Fibroblast of skin of back (primary cell): ENCODE measurements at places on chromosomes 16 and 17.

DNA sequence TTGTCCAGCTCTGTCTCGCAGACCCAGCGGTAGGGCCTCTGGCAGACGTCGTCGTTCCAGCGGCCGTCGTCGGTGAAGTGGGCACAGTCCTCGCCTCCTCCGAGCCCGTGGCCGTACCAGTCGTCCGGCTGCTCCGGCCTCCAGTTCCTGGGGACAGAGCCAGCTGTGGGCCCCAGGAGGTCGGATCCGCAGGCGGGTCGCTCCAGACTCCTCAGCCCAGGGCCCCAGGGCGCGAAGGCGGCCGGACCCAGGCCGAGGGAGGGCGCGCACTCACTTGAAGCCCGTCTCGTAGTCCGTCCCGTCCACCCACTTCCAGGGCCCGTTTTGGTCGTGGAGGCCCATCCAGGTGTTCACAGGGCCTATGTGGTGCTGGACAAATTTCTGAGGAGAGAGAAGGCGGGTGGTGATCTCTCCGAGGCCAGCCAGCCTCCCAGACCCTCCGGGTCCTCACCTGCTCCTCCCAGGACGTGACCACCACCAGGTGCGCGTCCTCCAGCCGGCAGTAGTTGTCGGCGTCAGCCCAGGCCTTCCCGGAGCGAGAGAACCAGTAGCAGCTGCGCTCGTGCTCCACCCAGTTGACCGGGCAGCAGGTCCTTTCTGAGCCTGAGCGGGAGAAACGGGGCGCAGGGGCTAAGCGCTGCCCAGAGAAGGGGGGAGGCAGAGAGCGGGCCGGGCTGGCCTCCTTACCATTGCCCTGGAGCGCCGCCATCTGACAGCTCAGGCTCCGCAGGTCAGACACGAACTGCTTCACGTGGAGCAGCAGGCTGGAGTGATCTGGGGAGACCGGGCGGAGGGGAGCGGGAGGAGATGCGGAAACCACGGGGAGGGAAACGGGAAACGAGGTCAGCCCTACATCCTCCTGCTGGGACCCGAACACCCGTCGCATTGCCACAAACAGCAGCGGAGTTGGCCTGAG lies 5.2 kb downstream of the ASGR1 start:
- no peak for DNase-seq

- no peak for DNase-seq
Measured at GRCh38 chr17:75642784-75643642, 9.8 kb downstream of the SMIM5 start.

DNA sequence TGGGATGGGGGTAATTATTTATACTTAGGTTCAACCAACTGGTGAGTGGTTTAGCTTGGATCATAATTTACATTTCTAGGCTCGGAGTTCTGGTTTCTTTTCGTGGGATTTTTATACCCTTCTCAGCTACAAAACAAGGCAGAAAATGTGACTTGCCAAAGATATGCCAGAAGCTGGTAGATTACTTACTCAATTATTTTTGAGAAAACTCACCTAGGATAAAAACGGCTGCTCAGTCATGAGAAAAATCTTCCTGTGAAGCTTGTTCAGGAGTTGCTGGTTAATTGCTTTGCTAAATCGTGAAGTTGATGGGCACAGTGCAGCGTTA lies 1.1 kb downstream of the NDEL1 start:
- DNase-seq: no peak

- no peak for DNase-seq
Measured at GRCh38 chr17:80445726-80446110, 30.7 kb downstream of the NPTX1 start.

DNA sequence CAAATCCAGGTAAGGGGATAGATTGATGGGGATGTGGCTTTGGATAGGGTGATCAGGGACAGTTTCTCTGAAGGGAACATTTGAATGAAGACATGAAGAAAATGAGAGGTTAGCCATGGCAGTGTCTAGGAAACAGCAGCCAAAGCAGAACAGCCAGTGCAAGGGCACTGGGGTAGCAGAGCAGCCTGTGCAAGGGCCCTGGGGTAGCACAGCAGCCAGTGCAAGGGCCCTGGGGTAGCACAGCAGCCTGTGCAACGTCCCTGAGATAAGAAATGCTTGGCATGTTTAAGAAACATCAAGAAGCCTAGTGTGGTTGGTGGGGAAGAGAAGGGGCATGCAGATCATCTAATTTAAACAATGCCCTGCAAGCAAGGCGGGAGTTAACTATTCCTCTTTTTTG lies 128.5 kb downstream of the IRX5 start:
- DNase-seq: no peak

- DNase-seq: peak; percentile 95
Measured at GRCh38 chr16:80197741-80198201, 343.0 kb upstream of the DYNLRB2 start.

- DNase-seq: no peak
Measured at GRCh38 chr17:44130693-44131349, 7.4 kb upstream of the HDAC5 start.

DNA sequence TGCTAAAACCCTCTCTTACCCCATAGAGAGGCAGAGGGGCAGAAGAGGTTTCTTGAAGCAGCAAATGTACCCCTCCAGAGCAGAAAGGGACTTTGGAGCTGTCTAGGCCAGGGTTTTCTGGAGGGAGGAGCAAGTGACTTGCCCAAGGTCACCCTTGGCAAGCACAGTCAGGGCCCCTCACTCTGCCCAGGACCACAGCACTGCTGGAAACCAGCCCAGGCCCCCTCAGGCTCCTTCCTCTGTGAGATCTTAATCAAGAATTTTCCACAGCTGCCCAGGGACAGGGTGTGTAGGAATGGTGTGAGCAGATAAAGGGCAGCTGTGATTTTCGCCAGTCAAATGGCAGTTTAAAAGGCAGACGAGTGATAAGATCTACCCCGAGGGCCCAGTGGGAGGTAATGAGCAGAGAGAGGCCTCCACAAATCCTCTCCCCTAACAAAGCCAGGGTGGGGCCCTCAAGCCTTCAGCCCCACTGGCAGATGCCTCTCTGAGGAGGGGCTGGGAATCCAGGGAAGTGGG lies 3.9 kb upstream of the SLC12A3 start:
- no peak for DNase-seq

GRCh38 chr17:68737761-68738443 lies 136.7 kb upstream of the FAM20A start:
- DNase-seq: no peak

GRCh38 chr17:41697122-41697962 lies 8.7 kb downstream of the EIF1 start:
- DNase-seq: no peak
